Type B pancreatic cell (in vitro differentiated cells): ENCODE measurements at places on chromosomes 11 and 22. TPM values are rescaled to one million over a fixed set of nuclear protein-coding genes. Genes with fewer than 3 reads are reported as not detected.

PKP3 gene
- 51.6 and 156 TPM in 2 replicates for total RNA-seq

HTR3B gene
- total RNA-seq: 0.17 TPM in 2 replicates

NUDT22 gene
- total RNA-seq: 47.9 and 49.0 TPM in 2 replicates

E2F8 gene
- total RNA-seq: 4.3 and 12.2 TPM in 2 replicates

KRTAP5-11 gene
- not detected in 2 replicates for total RNA-seq

SPATA19 gene
- not detected in 2 replicates for total RNA-seq

PLAAT2 gene
- total RNA-seq: 6.0 and 7.8 TPM in 2 replicates
